ENCODE measurements at places on chromosomes 3 and 15.

DNA sequence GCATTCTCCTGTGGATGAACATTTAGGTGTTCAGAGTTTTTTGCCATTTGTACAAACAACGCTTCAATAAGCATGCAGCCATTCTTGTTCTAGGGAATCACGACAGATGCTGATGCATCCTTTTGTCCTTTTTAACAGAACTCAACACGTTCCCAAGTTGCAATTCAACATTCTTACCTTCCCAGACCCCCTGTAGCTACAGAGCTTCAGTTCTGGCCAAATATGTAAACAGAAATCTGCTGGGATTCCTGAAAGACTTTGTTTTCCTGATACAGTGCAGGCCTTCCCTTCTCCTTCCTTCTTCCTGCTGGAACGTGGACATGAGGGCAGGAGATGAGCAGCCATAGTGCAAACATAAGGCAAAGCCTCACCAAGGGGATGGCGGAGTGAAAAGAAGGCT lies 59.1 kb upstream of the SPATA12 start:
- no peak for DNase-seq

DNA sequence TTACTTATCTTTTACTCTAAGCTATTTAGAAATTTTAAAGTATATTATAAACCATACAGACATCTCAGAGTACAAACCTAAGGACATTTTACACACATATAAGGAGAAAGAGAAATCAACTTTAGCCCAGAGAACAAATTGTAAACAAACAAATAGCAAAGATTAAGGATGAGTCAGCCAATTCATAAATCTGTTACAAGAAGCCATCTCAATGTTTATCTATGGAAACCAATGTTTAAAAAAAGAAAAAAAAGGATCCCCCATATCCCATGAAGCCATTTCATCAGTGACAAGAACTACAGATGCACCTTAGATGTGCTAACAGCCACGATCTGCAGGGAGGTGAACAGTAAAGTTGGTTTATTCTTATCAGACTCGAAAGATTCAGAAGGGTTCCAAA lies 437.1 kb downstream of the SHQ1 start:
- no peak for DNase-seq

DNA sequence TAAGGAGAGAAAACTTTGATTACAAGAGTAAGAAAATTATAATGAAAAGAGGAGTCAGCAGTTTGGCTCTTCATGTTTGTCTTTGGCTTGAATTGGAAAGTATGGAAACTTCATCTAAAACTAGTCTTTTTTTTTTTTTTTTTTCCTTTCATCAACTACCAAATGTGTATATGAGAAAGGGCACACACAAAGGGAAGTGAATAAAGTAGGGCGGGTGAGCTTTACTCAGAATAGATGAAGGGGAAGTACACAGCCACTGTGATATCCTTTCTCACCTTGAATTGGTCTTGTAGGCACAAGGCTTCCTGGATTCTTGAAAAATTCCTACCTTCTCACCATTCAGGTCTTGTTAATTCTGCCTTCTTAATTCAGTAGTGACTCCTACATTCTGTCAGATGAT lies 652.3 kb upstream of the KCNMB2 start:
- DNase-seq, result no peak

GRCh38 chr3:171904829-171905228 lies 61.7 kb downstream of the TMEM212 start:
- DNase-seq, result no peak

- DNase-seq, result no peak
Observed at GRCh38 chr3:29409409-29409808, 128.5 kb downstream of the RBMS3 start.

- DNase-seq, result no peak
Observed at GRCh38 chr15:32656496-32656895, 15.0 kb downstream of the SCG5 start.

DNA sequence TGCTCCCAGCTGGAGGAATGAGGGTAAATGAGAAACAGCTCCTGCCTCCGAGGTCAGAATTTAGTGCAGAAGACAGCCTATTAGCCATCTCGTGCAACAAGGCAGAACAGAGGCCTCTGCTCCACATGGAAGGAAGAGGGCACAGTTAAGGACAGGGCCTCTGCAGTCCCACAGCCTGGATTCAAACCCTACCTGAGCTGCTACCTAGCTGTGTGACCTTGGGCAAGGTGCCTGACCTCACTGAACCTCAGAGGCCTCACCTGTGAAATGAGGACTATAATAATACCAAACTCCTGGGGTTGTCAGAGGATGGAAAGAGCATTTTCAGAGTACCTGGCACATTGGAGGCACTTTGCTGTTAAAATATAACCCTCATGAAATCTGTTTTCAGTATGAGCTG lies 285.7 kb upstream of the CTNNB1 start:
- DNase-seq, result no peak

GRCh38 chr15:31483053-31483985 lies 156.7 kb downstream of the KLF13 start:
- no peak for DNase-seq

- no peak for DNase-seq
Observed at GRCh38 chr15:71228403-71228802, 113.1 kb downstream of the THSD4 start.

- no peak for DNase-seq
Observed at GRCh38 chr15:35888815-35889214, 342.9 kb upstream of the DPH6 start.

- no peak for DNase-seq
Observed at GRCh38 chr15:59933607-59934006, 70.5 kb upstream of the FOXB1 start.

- no peak for DNase-seq
Observed at GRCh38 chr3:73018790-73019441, 22.3 kb downstream of the PPP4R2 start.

GRCh38 chr3:180058238-180058637 lies 21.5 kb upstream of the PEX5L start:
- no peak for DNase-seq

GRCh38 chr3:17747174-17747889 lies 4.9 kb upstream of the TBC1D5 start:
- DNase-seq, result no peak

DNA sequence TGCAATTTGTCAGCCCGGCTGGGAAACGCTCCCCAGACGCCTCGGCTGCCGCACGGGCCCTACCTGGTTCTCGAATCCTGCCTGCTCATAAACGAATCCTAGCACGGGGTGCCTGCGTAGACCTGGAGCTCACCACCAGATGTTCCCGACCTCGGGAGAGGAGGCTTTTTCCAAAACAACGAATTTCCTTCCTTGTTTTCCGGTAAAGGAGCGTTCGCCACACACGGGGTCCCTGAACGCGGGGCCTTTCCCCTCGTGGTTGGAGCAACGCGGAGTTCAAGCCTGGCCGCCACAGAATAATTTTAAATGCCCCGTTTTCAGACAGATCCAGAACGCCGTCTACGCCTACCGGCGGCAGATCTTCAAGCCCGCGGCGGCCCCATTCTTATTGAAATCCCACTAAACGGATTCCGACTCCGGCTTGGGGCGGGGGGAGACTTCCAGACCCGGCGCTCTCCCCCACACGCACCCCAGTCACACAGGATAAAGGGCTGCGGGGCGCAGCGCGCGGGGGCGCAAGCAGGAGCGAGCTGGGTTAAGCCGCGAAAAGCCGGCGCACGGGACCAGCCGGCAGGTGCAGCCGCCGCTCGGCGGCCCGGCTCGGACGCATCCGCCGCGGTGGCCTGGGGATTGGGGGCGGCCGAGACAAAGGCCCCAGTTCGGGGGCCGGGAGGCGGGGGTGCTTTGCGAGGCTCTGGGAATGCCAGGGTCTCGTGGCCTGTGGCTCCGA lies 895 bp downstream of the GATA2 start:
- DNase-seq, result no peak

DNA sequence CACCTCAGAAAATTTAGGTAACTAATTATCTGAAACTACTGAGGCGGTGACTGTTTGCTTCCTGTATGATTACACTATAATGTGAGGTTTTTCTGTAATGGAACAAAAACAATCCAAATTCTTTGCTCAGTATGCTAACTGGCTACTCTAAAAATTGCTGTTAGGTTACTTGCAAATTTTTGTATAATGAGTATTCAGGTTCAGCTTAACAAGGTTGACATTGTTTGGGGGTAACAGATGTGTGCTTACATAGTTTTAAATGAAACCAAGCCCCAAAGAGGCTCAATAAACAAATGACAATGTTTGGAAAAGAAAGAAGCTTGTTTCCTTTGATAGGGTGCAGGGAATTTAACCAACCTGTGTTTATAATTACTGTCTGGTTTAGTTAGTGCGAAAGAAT lies 414.5 kb upstream of the MDFIC2 start:
- DNase-seq, result no peak

Data from DND-41 (cell line).